ENCODE measurements at places on chromosomes 2 and 18.

GRCh38 chr2:174778085-174778981, 14.1 kb upstream of the CHRNA1 start:
- DNase-seq = peak; percentile 37

- no peak for DNase-seq
Observed at GRCh38 chr2:10502803-10503107, 54.6 kb upstream of the ODC1 start.

- no peak for DNase-seq
Observed at GRCh38 chr2:226554701-226555100, 244.9 kb downstream of the IRS1 start.

DNA sequence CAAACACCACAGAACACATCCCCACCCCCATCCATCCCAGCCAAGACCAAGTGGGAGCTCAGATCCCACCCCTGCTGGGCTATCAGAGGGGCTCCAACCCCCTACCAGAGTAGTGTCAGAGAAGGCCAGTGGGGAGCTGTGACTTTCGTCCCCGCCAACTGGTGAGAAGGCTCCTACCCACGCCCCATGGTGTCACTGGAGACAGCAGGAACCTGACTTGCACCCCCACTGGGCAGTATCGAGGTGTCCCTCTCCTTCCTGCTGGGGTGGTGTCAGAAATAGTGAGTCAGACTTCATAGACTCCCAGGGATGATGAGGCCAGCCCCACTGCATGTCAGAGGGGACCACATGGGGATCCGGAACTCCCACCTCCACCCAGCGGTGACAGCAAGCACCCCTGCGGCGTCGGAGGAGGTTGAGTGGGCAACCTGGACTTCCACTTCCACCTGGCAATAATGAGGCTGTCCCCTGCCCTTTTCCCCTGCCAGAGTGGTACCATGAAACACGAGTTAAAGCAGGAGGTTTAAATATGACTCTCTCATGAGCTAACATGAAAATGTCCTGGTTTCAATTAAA, 106.7 kb downstream of the CTIF start:
- DNase-seq = no peak

- no peak for DNase-seq
Observed at GRCh38 chr2:168192839-168193616, 54.4 kb downstream of the STK39 start.

DNA sequence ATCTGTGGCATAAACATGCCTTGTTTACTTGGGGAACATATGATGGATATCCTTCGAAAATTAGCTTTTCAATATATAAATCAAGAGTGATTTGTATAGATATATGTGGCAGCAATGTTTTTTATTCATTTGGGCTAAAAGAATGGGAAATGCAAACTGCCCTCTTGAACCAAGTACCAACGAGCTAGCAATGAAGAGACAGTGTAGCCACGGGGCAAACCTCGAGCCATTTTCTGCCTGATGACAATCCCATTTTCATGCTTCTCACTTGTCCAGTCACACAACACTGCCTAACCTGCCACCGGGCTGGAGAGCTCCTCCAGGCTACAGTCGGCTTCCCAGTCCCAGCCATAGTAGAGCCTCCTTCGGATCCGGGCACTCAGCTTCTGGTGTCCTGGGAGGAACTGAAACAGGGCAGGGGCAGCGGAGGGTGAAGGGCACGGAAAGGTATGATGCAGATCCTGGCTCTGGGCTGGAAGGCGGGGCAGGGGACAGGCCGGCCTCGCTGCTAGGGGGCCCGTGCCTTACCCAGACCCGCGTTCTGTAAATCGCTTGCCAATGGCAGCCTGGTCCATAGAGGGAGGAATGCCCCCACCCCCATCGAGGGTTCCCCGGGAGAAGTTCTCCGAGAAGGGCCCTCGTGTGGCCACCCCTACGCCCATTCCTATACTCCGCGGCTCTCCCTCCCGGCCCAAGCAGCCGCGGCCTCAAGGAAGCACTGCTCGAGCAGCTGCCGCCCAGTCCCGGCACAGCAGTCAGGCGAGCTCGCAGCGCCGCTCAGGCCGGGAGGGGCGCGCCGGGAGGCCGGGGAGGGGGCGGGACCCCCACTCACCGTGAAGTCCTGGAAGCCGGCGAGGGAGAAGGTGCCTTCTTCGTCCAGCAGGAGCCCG, 552 bp downstream of the CNPPD1 start:
- DNase-seq = peak; percentile 14

DNA sequence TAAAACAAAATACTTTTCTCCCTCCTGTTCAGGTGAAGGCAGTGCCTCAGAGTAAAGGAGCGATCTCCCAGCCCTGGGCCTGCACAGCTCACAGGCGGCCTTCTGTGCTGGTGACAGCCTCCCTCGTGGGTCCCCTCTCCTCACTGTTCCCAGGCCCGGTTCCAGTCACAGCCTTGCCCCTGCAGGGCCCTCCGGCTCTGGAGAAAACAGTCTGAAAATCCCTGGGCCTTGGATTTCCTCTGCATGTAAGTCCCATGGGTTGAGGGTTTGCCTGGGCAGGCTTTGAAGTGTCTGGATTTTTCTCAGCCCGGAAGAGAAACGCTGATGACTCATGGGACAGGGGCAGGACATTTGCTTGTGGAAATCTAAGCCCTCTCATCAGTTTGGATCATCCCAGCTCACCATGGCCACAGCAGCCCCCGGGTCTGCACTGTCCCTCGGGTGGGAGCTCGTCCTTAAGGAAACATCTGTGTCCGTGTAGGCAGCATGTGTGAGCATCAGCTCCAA, 186.1 kb upstream of the RAB12 start:
- no peak for DNase-seq

- no peak for DNase-seq
Observed at GRCh38 chr2:1081451-1082225, 131.0 kb downstream of the SNTG2 start.

DNA sequence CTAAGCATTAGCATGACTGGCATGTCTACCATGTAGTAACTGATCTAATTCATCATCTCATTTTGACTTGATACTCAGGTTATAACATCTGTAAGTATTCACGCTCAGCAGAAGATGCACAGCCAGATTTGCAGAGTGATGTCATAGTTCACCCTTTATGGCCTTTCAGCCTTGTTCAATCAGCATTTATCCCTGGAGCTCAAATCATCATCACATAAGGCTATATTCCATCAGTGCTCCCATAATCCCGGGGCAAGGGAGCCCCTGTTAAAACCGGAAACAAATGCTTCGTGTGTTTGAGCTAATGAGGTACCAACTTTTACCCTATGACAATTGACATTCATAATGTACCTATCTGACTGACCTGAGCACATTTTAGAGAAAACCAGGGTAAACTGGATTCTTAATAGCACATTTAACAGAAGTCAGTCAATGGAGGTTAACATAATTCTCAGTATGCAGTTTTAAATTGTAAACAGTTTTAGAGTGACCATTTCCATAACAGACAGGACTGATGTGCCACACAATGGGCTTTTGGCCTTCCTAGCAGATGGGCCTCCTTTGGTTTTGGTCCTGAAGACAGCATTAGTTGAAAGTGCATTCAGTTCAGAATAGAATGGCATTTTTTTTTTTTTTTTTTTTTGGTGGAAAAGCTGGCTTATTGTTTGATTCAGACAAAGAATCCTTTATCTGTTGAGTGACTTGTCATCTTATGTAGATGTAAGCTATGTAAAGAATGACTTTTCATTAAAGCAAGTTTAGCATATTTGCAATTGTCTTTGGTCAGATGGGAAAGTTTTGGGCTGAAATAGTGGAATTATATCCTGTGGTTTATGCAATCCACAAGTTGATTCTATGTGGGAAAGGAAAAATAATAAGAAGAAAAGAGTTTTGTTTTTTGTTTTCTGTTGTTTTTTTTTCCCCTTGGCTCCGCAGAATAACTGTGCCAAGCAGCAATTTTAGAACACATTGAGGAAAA, 866.0 kb upstream of the ACVR2A start:
- no peak for DNase-seq
